Placental epithelial cell (primary cell): ENCODE measurements at places on chromosomes 11 and 22. TPM values are rescaled to one million over a fixed set of nuclear protein-coding genes. Genes with fewer than 3 reads are reported as not detected.

OR8G5 gene
- not detected in 2 replicates for total RNA-seq

CDC42EP1 gene
- total RNA-seq: 14.9 and 15.7 TPM in 2 replicates

SLC5A4 gene
- total RNA-seq: 0.22 TPM in 1 of 2 replicates, not detected in the other

EHF gene
- total RNA-seq: not detected in 2 replicates

SLC36A4 gene
- 16.1 and 16.7 TPM in 2 replicates for total RNA-seq

JHY gene
- 5.5 and 6.4 TPM in 2 replicates for total RNA-seq

ADM gene
- total RNA-seq: 54.2 and 69.0 TPM in 2 replicates
